Activated B cell treated with CpG ODN at 0.5 μM for 24 hours (primary cell): ENCODE measurements at places on chromosomes 1 and 21. TPM values are rescaled to one million over a fixed set of nuclear protein-coding genes. Genes with fewer than 3 reads are reported as not detected.
A peak's percentile ranks its signal among the peaks of the same experiment; 100 is the strongest.

GRCh38 chr1:223039990-223040389 is 103.1 kb downstream of the TLR5 start:
- no peak for DNase-seq

LINGO4 gene
- not detected in 2 replicates for total RNA-seq

GIPC2 gene
- not detected in 2 replicates for total RNA-seq

- no peak for DNase-seq
Observed at GRCh38 chr1:165481820-165482532, 37.0 kb upstream of the RXRG start.

CD2 gene
- 0.35 and 0.37 TPM in 2 replicates for total RNA-seq

ITLN2 gene
- not detected in 2 replicates for total RNA-seq

- no peak for DNase-seq
Observed at GRCh38 chr1:205315008-205315618, 6.4 kb downstream of the NUAK2 start.

DNA sequence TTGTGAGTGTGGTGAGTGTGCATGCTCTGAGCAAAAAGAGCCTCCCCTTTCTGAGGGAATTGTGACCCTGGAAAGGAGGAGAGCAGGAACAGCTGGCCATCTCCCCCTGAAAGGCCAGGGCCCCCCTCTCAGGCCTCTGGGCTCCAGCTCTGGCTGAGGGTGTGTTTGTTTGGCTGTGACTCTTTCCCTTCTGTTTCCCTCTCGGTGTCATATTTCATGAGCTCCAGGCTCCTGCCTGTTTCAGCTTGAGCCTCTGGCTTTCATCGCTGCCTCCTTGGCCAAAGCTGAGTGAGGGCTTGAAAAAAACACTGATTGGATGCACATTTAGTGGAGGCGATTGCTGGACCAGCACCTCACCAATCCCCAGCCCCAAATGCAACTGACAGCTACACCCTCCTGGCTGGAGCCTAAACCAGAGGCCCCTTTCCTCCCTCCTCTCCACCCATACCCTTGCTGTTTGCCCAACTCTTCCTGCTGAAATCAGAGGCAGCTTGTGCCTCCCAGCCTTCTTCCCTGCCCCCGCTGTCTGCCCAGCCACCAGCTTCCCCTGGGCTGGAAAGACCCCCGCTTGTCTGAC is 64.1 kb downstream of the DDR2 start:
- no peak for DNase-seq

FABP3 gene
- total RNA-seq: 0.49 TPM in 1 of 2 replicates, not detected in the other

NUDT17 gene
- 2.9 and 5.4 TPM in 2 replicates for total RNA-seq

MAN1C1 gene
- total RNA-seq: 0.20 and 0.34 TPM in 2 replicates

DNA sequence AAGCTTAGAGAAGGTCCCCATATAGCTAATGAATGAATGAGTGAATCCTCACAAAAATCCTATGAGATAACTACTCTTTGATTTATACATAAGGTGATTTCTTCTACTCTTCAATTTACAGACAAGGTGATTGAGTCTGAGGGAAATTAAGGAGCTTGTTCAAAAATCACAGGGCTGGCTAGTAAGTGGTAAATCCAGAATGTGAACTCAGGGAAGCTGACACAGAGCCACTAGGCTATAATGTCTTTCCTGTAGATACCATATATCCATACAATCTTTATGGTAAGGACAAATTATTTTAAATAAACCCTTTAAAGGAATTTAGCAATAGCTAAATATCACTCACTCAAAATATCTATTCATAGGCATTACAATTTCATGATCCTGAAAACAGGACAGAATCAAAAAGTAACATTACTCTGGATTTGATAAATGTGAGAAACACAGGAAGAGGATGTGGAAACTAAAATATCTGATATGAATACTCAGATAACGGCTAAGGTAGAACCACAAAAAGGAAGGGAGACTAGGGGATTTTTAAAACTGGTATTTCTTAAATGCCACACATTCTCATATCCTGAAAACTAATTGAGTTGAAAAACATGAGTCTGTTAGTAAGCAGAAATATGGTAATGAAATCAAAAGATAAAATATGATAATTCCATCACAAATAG is 108.2 kb downstream of the NBPF12 start:
- no peak for DNase-seq

GRCh38 chr1:242877229-242877628 is 352.7 kb upstream of the PLD5 start:
- no peak for DNase-seq

CASQ2 gene
- not detected in 2 replicates for total RNA-seq

AVPR1B gene
- not detected in 2 replicates for total RNA-seq

- DNase-seq: no peak
Observed at GRCh38 chr1:223771814-223772770, 59.8 kb downstream of the CAPN2 start.

GRCh38 chr1:102588536-102588935 is 519.8 kb downstream of the COL11A1 start:
- no peak for DNase-seq

DNA sequence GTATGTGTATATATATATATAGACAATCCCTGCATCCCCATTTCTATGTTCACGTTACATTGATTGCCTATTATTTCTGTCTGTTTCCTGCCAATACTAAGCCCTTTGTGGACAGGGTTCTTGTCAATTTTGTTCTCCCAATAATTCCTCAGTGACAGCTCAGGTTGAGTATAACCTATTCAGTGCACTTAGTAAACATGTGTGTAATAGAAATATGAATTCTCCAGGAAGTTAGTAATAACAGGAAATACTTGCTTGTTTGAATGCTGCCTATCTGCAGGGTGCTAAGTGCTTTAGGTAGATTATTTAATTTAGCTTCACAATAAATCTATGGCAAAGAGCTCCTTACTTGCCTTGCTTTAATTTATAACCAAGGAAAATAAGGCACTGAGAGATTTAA is 52.8 kb upstream of the PTGFR start:
- no peak for DNase-seq

DNA sequence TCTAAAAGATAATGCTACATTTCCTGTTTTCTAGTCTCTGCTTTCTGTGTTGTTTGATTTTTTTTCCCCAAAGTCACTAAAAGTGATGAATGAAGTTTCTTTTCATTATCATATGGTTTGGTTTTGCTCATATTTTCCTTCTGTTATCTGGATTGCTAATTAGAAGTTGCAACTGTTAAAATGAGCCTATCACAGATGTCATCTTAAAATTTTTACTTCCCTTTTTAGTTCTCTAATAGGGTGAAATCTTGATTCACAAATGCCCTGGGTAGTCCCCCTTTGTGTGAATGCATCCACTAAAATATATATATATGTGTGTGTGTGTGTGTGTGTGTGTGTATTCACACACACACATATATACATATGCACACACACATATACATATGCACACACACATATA is 144.1 kb downstream of the GREM2 start:
- DNase-seq: no peak

- DNase-seq: no peak
Observed at GRCh38 chr1:31497601-31498000, 78.7 kb upstream of the TINAGL1 start.

NID1 gene
- total RNA-seq: 0.04 and 0.10 TPM in 2 replicates

ADAM30 gene
- total RNA-seq: not detected in 2 replicates

DNA sequence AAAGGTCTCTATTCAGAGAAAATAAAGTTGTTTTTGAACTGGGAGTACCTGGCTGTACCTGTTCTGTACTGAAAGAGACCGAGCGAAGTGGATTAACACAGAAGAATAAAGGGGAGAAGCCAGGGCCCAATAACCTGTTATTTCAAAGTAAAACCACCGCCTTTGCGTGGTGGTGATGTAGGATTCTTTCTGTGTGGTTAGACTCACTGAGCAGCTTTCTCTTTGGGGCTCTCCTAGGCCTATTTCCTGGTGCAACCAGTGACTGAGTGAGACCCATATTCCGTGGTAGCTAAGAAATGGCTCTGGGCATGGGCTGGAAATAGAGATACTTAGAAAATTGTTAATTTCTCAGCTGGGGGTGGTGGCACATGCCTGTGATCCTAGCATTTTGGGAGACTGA is 99.9 kb downstream of the XCL2 start:
- no peak for DNase-seq

FOXD3 gene
- not detected in 2 replicates for total RNA-seq

C1orf87 gene
- not detected in 2 replicates for total RNA-seq

DNA sequence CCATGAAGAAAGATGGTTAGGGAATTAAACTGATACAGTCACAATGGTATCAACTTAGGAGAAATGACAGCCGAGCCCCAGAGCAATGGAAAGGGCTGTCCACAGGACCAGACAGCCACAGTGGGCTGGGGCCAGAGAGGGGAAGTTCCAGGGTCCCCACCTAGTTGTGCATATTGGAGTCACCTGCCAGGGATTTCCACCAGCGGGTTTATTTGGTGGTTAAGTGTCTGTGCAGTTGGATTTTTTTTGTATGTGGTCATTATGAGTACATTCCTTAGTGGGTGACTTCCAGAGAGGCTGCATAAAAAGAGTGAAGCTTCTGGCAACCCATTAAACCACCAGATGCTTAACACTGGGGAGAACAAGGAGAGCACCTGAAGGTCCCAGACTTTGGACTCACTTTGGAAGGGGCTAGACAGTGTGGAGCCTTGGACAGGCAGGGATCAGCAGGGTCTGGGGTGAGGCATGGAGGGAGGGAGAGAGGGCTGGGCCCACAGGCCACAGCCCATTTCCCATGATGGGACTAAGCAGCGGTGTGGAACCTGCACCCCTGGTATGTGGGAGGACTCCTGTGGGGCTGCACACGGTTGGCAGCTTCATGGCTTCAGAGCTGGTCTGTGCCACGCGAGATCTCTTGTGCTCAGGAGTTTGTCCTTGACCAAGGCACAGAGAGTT is 7.8 kb upstream of the PTTG1IP start:
- no peak for DNase-seq

- DNase-seq: no peak
Observed at GRCh38 chr1:109642626-109643025, 13.3 kb upstream of the GSTM4 start.

LYPD8 gene
- total RNA-seq: not detected in 2 replicates

GRCh38 chr1:175597969-175598765 is 145.2 kb downstream of the TNR start:
- no peak for DNase-seq

- no peak for DNase-seq
Observed at GRCh38 chr1:78088015-78088414, 42.2 kb downstream of the GIPC2 start.

GRCh38 chr1:175635092-175635491 is 108.3 kb downstream of the TNR start:
- no peak for DNase-seq

RAP1GAP gene
- 0.54 and 0.60 TPM in 2 replicates for total RNA-seq

CFAP107 gene
- total RNA-seq: not detected in 2 replicates

DNA sequence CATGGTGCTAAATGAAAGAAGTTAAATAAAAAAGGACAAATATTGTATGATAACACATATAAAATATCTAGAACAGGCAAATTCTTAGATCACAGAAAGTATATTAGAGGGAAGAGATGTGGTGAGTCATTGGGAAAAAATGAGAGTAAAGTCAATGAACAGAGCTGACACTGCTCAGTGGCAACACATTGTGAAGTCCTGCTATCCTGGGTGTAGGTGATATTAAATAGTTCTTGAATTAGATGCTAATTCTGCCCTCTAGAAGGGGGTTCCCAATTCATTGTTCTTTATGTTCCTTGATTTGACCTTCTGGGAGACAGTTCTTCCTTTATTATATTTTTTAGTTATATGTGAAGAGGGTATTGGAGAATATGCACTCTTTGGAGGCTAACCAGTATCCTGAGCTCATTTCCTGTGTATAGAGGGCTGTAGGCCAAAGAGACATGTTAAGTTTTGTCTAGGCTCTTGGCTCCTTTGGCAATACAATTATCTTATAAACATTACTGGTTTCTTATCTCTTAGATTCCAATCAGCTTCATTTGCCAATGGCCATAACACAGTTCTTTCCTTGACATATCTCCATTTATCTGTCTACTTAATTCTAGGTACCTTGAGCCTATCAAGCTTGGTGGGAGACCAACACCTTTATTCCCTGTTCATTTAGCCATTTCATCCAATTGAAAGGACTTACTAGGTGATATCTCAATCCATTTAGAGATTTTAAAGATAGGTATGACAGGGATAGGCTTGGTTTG is 6.6 kb upstream of the SLC35A3 start:
- no peak for DNase-seq

- no peak for DNase-seq
Observed at GRCh38 chr1:86953167-86953566, 38.7 kb downstream of the HS2ST1 start.

DNA sequence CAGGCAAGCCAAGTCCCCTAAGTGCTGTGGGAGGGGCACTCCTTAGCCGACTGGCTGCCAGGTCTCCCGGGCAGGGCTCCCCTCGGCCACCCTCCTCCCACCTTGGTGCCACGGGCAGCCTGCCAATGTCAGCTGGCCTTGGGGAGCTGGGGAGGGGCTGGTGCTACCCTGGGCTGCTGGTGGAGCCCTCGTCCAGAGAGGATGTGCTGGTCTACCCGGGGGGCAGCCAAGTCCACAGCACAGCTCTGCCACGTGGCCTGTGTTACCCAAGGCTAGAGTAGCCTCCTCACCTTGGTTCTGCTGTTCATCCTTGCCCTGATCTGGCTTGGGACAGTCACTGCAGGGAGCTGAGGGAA is 42.9 kb downstream of the CRYAA start:
- no peak for DNase-seq

DMBX1 gene
- total RNA-seq: not detected in 2 replicates

NR1I3 gene
- 0.15 TPM in 1 of 2 replicates, not detected in the other for total RNA-seq

DNA sequence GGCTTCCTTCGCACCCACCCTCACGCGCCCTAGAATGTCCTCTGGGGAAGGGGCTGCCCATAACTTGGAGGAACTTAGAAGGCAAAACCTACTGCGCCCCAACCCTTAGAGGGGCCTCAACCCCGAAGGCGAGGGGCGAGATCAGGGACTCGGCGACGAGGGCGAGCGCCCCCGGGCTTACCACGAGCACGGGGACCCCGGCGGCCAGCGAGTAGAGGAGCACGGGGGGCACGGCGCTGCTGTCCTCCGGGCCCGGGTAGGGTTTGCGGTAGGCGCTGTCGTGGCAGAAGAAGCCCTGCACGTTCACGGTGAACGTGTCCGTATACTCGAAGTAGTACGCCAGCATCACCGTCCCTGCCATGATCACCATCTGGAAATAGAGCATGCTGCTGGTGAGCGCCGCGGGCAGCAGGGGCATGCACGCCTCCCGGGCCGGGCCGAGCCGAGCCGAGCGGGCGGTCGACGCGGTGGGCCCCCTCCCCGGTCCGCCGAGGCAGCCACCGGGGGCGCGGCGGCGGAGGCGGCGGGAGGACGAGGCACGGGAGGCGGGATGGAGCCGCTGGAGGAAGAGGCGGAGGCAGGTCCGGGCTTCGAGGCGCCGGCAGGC is 304 bp downstream of the PLPPR5 start:
- DNase-seq: peak; percentile 12

DNA sequence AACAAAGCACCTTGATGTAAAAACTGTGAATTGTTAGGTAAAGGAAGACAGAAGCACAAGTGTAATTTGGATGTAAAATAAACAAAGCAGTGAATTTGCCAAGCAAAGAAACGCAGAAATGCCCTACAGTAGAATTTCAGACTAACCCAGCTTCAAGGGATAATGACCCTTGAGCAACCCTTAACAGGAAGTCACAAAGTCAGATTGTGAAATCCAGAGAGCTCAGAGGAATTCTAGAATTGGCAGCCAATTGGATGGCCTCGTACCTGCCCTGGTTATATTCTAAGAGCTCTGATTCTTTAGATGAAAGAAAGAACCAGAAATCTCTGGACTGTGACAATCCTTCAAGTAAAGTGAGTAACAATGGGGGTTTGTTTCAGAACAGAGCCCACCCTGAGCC is 152.7 kb upstream of the CHRM3 start:
- no peak for DNase-seq

OR2T35 gene
- total RNA-seq: 0.29 and 1.6 TPM in 2 replicates

RIPK4 gene
- 0.07 TPM in 1 of 2 replicates, not detected in the other for total RNA-seq

- peak; percentile 43 for DNase-seq
Observed at GRCh38 chr1:25562101-25562927, 18.9 kb downstream of the LDLRAP1 start.

GRCh38 chr1:109466452-109467300 is at the start of gene SYPL2:
SYPL2 (plus strand) TSS chr1:109466546; CDS start chr1:109466844, 298 bp downstream.
- peak; percentile 31 for DNase-seq
